ENCODE measurements at places on chromosomes 7 and 10.

- no peak for DNase-seq
Measured at GRCh38 chr7:18768256-18768655, 272.7 kb downstream of the HDAC9 start.

DNA sequence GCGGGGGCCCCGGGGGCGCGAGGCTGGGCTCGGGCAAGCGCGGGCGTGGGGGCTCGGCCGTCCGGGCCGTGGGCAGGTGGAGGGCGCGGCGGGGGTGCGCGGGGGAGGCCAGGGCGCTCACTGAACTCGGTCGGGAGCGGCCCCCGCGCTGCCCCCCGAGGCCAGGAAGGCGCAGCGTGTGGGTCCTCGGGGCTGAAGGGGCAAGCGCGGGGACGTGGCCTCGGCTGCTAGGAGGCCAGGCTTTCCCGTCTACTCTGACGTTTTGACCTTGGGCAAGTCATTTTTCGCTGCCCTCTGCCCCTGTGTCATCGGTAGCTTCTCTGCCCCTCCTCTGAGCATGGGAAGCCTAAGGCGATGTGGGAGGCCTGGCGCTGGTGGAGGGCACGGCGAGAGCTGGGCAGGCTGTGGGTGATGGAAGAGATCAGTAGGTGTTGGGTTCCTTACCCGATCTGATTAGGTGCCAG is 441 bp downstream of the FBH1 start:
- DNase-seq: no peak

GRCh38 chr10:118818621-118819221 is 64.0 kb upstream of the CACUL1 start:
- DNase-seq: no peak

GRCh38 chr7:259751-260405 is 30.1 kb upstream of the FOXL3 start:
- no peak for DNase-seq

DNA sequence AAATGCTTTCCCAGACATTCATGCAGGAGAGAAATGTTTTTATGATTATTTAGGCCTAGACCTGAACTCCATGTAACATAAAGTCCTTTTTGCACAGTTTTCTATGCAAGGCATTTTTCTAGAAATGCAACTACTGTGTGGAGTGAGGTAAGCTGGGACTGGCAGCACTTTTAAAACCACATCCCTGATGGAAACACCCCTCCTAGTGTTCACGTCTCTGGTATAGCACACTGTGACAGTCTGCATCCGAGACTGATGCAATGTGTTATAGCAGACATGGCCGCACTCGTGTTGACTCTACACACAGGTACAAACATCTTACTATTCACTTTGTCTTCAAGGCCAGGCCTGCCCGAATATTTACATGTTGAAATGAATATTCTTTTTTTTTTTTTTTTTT is 19.3 kb upstream of the ERCC6 start:
- DNase-seq: no peak

GRCh38 chr7:101970801-101971200 is 153.4 kb downstream of the CUX1 start:
- DNase-seq: no peak

DNA sequence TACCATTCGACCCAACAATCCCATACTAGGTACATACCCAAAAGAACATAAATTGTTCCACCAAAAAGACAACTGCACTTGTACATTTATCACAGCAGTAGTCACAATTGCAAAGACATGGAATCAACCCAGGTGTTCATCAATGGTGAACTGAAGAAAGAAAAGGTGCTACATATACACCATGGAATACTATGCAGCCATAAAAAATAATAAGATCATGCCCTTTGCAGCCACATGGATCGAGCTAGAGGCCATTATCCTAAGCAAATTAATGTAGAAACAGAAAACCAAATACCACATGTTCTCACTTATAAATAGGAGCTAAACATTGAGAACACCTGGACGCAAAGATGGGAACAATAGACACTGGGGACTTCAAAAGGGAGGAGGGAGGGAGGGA is 79.3 kb upstream of the NEBL start:
- no peak for DNase-seq

DNA sequence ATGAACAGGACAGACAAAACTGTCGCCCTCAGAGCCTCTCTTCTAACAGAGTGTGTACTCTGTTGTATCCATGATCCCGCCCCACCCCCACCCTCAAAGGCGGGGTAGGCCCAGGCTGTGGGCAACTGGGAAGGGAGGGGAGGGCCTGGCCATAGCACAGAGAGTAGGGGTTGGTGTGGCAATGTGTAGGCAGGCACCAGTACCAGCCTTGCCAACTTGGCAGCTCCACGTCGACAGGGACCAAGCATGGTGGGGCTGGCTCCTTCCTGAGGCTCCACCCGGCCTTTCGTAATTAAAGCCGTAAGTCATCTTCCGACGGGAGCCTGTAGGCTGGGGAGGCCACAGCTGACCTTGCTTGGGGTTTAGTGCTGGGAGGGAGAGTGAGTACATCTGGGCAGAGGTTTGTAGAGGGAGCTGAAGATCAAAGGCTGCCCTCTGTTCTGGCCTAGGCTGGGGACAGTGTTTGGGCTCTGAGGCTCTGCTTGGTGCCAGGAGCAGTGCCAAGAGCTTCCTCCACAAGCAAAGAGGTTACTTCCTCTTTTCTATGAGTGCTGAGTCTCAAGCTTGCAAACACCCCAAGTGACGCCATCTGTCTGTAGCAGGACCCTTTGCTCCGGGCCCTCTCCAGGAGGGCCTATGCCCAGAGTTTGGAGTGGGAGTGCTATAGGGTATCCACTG is 121.6 kb downstream of the C10orf105 start:
- no peak for DNase-seq
